ENCODE measurements at places on chromosomes 4 and X.
A peak's percentile ranks its signal among the peaks of the same experiment; 100 is the strongest.

- no peak for DNase-seq
Measured at GRCh38 chr4:140237616-140238350, 83.8 kb upstream of the MAML3 start.

DNA sequence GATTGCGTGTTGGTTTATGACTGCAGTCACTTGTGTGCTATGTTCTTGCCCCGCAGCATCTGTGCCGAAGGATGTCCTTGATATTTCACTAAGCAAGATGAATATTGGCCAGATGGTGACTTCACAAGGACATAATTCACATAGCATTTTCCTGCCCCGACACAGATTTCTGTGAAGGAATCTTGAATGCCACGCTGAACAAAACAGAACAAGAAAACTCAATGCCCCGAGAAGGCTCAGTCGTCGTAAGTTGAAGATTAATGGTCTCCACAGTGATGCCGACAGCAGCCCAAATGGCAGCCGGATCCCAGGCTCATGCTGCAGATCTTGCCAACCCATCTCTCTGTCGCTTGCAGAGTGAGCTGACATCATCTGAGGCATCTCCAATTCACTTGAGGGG is 145.9 kb downstream of the CPEB2 start:
- no peak for DNase-seq

DNA sequence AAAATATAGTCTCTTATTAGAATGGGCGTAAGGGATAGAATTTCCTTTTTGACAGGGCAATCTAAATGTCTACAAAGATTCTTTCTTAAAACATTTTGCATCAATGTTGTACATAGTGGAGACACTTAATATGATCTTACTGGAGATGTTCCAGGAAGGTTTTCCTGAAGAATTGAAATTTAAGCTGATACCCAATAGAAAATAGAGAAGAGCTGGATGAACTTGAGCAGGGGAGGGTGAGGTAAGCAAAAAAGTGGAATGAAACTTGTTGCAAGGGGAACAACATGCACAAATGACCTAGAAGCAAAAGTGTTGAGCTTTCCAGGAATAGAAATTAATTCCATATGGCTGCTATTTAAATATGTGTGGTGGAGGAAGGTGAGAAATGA is 19.7 kb downstream of the SLAIN2 start:
- no peak for DNase-seq

DNA sequence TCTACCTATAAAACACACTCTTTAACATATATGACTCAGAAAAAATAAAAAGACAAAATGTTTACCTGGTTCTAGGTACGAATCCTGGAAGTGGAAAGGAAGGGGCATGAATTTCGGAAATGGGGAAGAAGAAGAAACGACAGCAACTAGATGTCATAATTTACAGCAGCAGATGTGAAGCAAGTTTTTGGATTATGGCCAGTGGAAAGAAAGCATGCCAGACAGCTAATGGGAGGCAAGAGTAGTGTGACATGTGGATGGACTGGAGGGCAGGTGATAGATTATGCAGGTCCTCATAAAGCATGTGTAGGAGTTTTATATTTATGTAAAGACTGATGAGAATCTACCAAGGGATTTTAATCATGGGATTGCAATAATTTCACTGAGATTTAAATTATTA is 279.0 kb upstream of the TACR3 start:
- no peak for DNase-seq

DNA sequence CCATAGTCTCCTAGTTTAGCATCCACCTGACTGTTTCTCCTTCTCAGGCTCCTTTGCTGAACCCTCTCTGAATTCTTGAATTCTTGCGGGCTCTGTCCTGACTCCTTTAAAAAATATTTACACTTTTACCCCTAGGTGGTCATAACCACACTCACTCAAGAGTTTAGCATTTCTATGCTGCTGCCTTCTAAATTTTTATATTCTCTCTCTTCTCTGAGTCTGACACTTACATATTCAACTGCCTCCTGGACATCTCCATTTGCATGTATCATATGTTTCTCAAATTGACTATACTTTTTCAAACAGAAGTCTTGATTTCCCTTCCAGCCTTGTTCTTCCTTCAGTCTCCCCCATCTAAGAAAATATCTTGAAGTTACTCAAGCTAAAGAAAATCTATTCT is 31.6 kb downstream of the ARL9 start:
- DNase-seq = no peak

DNA sequence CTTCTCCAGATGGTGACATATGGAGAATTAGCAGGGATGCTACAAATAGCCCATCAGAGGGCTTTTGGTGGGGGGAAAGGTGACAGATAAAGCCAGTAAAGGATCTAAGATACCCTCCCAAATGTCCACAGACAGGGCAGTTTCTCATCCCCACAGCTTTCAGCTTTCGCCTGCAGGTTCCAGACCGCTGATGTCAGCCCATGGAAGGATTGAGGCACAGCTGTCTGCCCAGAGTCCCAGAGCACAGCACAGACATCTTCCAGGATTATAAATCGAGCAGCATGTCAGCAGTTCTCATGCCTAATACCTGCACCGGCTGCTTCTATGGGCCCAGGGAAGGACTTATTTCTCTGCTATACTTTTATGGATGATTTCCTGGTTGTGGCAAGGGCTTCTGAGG is 96.7 kb upstream of the MXRA5 start:
- DNase-seq = no peak

- DNase-seq = no peak
Measured at GRCh38 chr4:170743633-170744032, 653.9 kb upstream of the AADAT start.

GRCh38 chr4:73865431-73866096 is 3.6 kb upstream of the CXCL1 start:
- DNase-seq = no peak

GRCh38 chr4:186074189-186074588 is 5.2 kb downstream of the TLR3 start:
- no peak for DNase-seq

DNA sequence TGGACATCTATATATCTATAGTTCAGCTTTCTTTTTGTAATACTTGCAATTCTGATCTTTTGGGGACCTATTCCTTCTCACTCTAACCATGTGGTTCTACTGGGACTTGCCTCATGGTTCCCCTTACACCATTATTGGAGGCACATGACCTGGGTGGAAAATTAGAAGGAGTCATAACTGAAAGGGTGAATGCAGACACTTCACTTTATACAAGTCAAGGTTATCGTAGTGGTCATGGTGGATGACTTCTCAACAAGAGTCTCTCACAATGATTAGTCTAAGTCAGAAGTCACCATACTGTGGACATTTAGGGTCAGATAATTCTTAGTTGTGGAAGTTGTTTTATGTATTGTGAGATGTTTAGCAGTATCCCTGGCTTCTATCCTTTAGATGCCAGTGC is 10.5 kb upstream of the EIF4E start:
- DNase-seq = no peak

GRCh38 chrX:119686087-119686691 is 6.8 kb downstream of the SEPTIN6 start:
- no peak for DNase-seq

GRCh38 chr4:155795991-155796390 is 37.2 kb downstream of the GUCY1B1 start:
- no peak for DNase-seq

GRCh38 chr4:88582493-88582892 is 9.8 kb upstream of the HERC3 start:
- DNase-seq = no peak

DNA sequence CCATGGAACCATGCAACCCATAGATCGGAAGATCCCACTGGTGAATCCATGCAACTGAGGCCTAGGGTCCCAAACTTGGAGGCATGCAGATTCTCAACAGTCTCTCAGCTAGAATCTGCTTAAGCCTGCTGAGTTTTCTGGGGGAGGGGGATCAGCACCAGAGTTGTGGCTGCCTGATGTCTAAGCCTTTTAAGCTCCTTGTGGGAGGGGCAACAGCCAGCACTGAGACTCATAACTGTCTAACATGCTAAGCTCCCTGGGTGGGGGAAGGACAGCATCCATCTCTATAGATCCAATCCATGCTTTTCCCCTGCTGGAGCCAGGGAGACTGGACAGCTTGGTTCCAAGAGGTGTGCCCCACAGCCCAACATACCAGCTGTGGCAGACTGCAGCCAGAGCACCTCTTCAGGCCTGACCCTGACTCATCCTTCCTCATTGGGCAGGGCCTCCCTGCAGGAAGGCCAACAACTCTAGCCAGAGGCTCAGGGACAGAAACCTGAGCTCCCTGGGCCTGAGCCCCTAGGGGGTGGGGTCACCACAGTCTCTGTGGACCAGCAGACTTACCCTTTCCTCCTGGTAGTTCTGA is 300.1 kb upstream of the SLC7A11 start:
- DNase-seq = no peak

GRCh38 chr4:72531768-72532290 is 37.2 kb downstream of the ADAMTS3 start:
- no peak for DNase-seq

DNA sequence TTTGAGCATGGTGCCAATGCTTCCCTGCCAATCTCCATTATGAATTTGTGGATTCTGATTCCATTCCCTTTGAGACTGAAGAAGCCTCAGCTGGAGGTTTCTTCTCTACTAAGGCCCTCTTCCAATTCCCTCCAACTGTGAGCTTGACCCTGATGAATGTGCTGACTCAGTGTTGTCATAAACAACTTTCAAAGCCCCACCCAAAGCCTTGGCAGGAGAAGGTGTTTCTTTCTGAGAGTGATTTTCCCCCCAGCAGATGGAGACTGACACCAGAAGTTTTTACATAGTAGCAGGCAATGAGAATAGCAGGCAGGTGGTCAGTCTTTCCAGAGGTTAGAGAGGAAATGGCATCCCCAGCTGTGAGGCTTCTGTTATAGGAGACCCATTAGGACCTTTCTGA is 53.1 kb downstream of the OCRL start:
- DNase-seq = no peak

DNA sequence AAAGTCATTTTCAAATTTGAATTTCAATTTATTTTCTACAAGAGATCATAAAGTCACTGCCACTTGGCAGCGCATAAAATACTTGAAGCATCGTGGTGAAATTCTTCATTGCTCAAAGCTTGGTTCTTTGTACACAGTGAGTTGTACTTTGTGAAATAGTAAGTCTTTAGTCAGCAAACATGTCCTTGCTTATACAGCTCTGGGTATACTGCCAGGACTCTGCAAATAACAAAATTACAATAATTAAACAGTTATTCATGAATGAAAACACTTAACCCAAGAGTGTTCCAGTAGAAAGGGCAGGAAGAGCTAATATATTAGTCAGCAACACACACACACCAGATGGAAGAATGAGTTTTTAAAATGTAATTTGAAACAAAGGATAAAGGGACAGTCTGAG is 1300.9 kb upstream of the DIAPH2 start:
- DNase-seq = no peak

- peak; percentile 3 for DNase-seq
Measured at GRCh38 chr4:122003335-122003734, 51.5 kb upstream of the TRPC3 start.

GRCh38 chr4:114005569-114006442 is 26.4 kb upstream of the ARSJ start:
- DNase-seq = no peak

DNA sequence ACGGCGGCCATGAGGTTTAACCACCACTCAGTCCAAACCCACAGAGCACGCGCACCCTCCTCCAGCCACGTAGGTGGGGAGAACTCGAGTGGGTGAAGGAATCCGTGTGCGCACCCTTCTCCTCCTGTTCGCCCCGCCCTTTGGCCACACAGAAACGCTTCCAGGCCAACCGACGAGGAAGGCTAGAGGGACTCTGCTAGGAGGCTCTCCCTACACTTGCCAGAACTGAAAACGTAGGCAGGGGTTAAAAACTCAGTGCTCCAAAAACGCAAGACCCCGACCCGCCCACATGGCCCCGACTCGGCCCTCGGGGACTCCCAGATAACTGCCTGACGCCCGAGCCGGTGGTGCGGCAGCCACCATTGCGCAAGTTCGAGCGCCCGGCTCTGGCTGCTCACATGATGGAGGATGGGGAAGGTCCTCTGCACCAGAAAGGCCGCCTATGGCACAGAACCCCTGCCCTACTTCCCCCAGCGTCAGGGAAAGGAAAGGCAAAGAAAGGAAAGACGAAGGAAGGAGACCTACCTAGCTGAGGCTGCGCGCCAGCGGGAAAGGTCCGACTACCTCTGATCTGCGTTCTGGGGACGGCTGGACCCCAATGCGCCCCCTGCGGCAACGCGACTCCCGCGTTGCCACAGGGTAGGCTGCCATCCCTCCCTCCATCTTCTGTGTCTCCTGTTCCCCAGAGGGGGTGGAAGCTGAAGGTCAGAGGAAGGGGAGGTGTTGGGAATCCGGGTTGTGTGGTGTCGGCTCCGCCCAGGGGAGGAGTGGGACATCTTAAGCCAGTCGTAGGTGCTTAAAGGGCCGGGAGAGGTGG is 201.9 kb upstream of the AGTR2 start:
- DNase-seq = no peak

GRCh38 chrX:4994855-4995254 is 1233.8 kb downstream of the NLGN4X start:
- no peak for DNase-seq

- no peak for DNase-seq
Measured at GRCh38 chrX:55088795-55089489, at the start of gene PAGE2. Gene PAGE2, plus strand, starts transcription at chrX:55089018. Its CDS starts 1,003 bp downstream, at chrX:55090021.

- no peak for DNase-seq
Measured at GRCh38 chrX:48498374-48498809, 10.4 kb upstream of the PORCN start.

GRCh38 chr4:3686753-3687152 is 79.4 kb upstream of the ADRA2C start:
- DNase-seq = no peak

GRCh38 chrX:42725196-42725595 is 52.8 kb downstream of the PPP1R2C start:
- DNase-seq = no peak

DNA sequence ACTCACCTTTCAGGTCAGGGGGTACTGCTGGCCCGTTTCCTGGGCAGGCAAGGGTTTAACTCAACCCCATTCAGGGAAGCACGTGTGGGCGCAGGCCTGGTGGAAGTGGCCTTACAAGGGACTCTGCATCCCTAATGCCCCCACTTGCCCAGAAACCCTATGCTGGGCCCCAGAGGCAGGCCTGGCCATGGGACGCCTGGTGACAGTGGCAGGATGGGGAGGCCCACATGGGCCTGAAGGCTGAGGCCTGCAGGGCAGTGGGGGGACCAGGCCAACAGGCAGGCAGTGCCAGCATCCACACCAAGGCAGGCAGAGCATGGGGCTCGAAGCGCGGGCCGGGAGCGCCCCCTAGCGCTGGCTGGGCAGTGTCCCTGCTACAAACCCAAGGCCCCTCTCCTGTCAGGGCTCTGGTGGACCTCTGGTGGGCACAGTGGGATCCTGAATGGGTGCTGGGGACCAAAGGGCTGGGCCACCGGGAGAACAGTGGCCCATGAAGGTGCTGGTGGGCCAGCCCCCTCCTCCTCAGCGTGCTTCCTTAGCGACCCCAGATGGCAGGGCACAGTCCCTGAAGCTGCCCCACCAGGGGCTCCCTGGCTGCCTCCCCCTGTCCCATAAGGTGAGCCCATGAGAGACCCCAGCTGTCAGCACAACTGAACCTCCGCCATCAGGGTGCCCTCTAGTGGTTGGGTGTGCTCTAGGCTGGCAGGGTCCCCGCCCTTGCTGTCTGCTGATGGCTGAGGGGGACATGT is 16.8 kb downstream of the FGFR3 start:
- DNase-seq = peak; percentile 51

DNA sequence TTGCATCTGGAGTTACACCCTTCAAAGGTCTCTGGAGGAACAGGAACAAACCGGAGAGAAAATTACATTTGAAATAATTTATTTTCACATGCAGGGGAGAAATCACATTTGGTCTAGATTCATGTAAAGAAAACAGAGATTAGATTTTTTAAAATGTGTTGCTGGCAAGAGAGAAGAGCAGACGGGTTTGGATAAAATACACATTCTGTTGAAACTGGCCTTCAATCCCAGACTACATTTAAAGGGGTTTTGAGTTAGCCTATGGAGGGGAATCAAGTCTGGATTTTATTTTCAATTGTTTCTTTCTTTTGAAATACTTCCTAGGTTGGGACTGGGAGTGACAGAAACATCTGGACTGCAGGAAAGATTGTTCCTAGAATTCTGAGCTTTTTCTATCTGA is 180.8 kb downstream of the NHS start:
- DNase-seq = no peak
